ENCODE measurements at places on chromosomes 3 and 15. TPM values are rescaled to one million over a fixed set of nuclear protein-coding genes. Genes with fewer than 3 reads are reported as not detected.

- DNase-seq, result no peak
Measured at GRCh38 chr3:73259291-73259690, 197.8 kb downstream of the EBLN2 start.

DNA sequence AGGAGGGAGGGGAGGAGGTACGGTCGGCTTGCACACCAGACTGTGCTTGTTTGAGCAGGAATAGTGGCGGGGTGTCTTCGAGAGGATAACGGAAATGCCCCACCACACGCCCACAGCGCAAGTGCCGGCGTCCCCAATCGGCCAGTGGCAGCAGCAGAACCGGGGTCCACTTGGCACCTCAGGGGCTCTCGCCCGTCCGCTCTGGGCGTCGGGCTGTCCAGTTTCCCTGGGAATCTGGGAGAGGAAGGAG, 53.7 kb downstream of the CCDC54 start:
- DNase-seq, result no peak

DNA sequence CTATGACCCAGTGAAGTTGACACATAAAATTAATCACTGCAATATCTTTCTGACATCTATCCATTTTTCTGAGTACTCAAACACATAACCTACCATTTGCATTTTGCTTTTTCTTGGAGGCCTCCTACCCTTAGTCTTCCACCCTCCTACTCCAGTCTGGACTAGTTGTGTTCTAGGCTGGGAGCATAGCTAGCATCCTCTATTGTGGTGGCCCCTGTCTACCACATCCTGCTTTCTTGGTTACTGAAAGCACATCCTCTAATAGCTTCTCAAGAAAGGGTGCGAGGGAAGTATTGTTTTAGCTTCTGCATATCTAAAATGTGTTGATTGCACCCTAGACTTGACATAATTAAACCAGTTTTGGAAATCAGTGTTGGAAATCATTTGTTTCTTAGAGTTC, 176.5 kb downstream of the THSD4 start:
- no peak for DNase-seq

PLA2G4E gene
- not detected for total RNA-seq

MAGEL2 gene
- total RNA-seq, result 9.7 TPM

Data from H9 (cell line).